ENCODE measurements at places on chromosomes 7 and 10.

DNA sequence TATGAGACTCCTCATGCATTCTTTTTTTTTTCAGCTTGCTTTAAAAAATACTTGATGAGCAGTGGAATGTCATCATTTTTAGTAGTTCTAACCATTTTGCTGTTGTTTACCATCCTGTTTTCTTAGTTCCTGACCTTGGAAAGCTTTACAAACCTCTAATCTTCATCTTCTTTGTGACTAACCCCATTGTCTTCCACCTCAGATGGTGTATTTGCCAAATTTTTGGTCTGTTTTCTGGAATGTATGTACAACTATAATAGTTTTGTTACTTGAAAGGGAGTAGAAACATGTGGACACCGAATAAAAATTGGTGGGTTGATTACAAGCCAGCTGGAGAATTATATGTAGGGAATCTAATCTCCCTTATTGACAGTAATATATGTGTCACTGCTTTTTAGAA, 172.7 kb downstream of the SND1 start:
- DNase-seq: peak; percentile 17

DNA sequence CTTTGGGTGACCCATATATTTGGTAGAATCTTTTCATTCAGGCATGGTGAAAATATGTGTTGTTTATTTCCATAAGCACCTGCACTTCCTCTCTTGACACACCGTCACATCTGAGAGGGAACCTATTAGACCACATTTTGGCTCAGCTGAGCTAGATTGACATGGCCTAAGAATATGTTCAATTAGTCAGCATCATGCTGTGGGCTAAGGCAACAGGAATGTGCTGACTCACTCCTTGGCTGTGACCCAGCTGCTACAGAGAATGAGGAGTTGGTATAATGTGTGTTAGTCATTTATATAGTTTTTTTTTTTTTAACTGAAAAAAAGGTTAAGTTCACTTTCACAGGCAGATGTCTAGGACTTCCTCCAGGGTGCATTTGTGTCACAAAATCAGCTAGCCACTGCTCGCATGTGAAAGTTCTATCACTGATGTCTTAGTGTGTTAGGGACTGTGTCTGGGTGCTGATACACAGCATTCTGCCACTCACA, 180.6 kb downstream of the SEMA3E start:
- peak; percentile 99 for DNase-seq

DNA sequence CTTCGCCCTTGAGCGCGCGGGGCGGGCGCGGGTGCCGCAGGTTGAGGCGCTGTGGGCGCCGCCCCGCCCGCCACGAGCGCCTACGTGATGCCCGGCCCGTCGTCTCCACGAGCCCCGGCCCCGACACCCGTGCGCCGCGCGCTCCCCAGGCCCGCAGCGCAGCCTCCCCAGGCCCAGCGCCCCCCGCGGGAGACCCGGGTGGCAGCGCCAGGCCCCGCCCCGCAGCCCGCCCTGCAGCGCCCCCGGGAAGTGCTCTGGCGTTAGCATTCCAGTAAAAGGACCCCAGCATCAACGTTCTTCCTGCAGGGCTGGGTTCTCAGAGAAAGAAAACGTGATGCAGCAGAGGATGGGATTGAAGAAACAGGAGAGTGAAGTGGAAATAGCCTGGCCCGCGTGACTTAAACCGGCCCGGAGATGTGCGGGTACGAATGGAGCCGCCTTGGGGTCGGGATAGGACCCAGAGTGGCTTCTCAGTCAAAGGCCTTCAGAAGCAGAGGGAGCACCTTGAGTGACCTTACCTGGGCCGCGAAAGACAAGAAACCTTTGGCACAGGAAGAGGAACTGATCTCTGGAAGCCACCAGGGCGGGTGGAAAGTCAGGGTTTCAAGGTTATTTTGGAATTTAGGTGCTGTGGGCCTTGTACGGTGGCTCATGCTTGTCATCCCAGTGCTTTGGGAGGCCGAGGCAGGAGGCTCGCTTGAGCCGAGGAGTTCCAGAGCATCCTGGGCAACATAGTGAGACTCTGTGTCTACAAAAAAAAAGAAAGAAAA, 1.8 kb downstream of the PFKP start:
- no peak for DNase-seq

- peak; percentile 19 for DNase-seq
Observed at GRCh38 chr7:114312649-114313048, 102.0 kb upstream of the FOXP2 start.

- DNase-seq: peak; percentile 83
Observed at GRCh38 chr10:5466451-5467206, 32.7 kb downstream of the CALML5 start.

- no peak for DNase-seq
Observed at GRCh38 chr7:130529417-130529816, 37.5 kb downstream of the MEST start.

- DNase-seq: peak; percentile 96
Observed at GRCh38 chr7:84529480-84530205, 335.1 kb upstream of the SEMA3A start.

GRCh38 chr7:71364551-71364950, 232.6 kb downstream of the GALNT17 start:
- no peak for DNase-seq

DNA sequence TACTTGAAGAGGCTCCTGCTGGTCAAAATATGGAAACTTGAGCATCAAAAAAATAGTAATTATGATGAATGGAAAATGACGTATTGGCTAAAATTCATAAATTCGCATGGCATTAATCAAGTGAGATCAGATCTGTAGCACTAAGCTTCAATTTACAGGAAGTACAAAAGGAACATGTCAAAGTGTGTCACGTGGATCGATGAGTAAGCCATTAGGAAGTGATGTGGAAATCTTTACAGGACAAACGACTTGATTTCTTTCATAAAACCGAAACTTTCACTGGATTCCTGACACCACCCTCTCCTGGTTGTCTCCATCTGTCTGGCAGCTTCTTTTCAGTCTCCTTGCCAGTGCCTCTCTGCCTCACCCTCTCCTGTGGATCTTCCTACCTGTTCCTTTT, 25.8 kb downstream of the AKR1C8 start:
- peak; percentile 25 for DNase-seq
